Midbrain (tissue), 1 donor: ENCODE measurements at places on chromosomes 11 and 22.

DNA sequence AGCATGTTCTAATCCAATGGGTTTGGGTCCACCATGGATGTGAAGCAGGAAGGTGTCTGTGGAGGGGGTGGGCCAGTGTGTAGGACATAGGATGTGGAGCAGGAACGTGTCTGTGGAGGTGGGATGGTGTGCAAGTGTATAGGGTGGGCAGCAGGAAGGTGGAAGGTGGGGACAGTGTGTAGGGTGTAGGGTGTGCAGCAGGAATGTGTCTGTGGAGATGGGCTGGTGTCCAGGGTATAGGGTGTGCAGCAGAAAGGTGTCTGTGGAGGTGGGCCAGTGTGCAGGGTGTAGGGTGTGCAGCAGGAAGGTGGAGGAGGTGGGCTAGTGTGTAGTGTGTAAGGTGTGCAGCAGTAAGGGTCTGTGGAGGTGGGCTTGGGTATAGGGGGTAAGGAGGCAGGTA lies 1068.0 kb downstream of the NTM start:
- no peak for DNase-seq

DNA sequence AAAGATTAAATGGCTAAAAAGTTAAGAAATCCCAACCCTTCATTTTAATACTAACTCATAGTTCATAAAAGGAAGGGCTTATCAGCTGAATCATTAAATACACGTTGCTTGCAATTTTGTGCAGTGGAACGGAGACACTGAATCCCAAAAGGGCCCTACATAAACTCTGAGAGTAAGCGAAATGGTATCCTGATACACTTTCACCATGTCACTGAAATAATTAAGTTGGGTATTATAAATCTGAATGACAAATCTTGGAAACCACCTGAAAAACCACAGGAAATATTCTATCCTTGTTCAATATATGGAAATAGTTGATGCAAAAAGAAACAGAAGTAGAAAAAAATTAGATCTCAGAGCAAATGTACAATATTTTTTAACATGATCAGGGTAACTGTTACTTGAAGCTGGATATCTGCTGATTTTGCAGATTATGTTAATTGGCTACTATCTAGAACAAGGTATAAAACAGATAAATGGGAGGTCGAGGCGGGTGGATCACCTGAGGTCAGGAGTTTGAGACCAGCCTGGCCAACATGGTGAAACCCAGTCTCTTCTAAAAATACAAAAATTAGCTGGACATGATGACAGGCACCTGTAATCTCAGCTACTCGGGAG lies 55.1 kb downstream of the MAML2 start:
- DNase-seq, result no peak

DNA sequence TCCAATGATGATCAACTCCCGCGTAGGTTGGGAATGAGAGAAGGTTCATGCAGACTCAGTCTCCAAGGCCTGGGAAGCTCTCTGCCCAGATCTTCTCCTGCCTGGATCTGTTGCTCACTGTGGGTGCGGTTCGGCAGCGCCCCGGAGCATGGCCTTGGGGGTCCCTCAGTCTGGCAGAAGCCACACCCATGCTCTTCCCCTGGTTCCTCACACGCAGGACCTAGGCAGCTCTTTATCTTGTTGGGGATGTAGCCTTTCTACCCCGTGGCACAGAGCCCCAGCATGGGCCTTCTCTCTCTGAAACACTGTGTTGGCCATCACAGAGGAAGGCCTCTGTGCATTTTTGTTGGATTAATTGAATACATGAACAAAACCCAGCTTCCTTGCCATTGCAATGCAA lies 1461.6 kb downstream of the BRD1 start:
- no peak for DNase-seq

DNA sequence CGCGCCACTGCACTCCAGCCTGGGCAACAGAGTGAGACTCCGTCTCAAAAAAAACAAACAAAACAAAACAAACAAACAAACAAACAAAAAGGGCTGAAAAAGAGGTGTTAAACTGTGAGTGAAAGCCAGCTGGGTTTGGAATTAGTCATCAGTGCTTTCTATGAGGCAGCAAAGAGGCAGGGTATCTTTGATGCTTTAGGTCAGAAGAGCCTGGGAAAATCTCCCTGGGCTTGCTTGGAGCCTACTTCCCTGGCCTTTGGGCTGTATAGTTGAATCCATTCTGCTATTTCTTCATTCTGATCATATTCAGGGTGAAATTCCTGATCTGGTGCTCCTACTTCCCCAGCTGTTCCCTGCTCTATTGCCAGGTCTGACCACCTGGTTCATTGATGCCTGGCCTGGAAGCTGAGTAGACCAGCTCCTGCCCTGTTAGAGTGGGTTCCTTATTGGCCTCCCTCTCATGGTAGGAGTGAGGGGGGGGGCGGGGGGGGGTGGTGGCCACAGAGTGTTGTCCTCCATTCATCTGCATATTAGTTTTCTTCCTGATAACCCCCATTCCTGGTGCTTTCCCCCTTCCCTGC lies 65.6 kb downstream of the INSC start:
- DNase-seq, result no peak

DNA sequence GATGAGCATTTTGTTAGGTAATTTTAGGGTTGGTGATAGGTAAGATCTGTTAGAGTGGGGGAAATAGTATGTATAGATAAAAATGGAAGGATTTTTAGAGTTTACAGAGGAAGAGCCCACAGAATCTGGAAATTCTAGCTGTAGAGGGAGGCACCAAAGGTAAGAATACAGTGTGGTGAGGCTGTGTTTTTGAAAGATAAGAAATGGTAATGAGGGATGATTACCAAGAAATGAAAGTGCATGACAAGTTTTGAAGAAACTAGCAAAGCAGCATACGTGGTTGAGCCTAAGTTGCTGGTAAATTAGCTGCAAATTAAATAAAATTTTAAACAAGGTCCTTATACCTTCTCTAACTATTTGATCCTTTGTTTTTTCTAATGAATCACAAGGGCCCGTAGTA lies 14.6 kb upstream of the RASSF10 start:
- no peak for DNase-seq

GRCh38 chr11:87076260-87076783 lies 38.6 kb downstream of the TMEM135 start:
- DNase-seq, result no peak

DNA sequence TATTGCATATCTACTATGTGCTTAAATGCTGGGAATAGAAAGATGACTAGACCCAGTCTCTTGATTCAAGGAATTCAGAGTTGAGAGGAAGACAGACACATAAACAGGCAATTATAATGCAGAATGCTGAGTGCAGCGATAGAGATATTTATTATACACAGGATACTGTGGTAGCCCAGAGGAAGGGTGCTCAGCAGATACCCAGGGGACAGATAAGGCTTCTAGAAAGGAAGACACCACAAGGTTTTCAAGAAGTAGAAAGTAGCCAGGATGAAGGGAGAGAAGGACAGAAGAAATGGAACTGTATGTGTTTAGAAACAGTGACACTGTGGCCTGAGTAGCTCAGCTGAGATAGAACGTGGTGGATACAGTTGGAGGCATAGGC lies 79.4 kb upstream of the NNMT start:
- no peak for DNase-seq

GRCh38 chr11:14331476-14332136 lies 27.4 kb downstream of the RRAS2 start:
- DNase-seq, result no peak

- no peak for DNase-seq
Measured at GRCh38 chr22:47196881-47197772, 434.7 kb downstream of the TBC1D22A start.

- DNase-seq, result peak; percentile 31
Measured at GRCh38 chr11:16603890-16604793, 134.3 kb upstream of the C11orf58 start.

DNA sequence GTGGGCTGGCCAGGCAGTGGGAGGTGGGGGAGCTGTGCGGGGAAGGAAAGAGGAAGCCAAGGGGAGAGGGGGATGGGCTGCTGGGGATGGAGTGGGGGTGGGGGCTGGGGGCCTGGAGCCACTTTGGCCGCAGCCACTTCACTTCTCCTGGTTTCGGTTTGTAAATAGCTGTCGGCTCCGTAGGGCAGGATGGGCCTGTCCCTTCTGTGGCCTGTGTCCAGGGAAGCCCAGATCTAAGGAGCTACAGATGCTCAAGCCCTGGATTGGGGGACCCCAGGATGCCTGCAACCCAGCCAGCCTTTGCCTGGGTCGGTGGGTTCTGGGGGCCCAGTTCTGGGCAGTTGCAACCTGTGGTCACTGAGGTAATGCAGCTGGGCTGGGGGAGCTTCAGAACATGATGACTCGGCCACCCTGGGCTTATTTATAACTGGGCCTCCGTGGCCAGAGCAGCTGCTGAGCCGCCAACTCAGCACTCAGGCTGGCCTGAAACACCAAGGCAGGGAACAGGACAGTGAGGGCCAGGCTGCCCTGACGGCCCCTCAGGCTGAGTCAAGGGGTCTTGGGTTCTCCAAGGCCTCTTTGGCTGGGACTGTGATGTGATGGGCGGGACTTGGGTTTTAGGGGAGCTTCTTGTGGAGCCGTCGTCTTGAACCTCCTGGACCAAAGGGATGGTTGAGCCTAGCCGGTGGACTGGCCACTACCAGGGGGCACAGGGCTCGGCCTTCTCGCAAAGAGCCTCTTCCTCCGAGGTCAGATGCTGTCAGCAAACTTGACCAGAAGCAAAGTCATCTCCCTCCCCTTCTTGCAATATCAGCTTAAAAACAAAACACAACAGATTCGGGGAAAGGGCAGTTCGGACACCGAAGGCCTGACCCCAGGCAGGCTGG lies 15.0 kb upstream of the SLC39A13 start:
- no peak for DNase-seq

DNA sequence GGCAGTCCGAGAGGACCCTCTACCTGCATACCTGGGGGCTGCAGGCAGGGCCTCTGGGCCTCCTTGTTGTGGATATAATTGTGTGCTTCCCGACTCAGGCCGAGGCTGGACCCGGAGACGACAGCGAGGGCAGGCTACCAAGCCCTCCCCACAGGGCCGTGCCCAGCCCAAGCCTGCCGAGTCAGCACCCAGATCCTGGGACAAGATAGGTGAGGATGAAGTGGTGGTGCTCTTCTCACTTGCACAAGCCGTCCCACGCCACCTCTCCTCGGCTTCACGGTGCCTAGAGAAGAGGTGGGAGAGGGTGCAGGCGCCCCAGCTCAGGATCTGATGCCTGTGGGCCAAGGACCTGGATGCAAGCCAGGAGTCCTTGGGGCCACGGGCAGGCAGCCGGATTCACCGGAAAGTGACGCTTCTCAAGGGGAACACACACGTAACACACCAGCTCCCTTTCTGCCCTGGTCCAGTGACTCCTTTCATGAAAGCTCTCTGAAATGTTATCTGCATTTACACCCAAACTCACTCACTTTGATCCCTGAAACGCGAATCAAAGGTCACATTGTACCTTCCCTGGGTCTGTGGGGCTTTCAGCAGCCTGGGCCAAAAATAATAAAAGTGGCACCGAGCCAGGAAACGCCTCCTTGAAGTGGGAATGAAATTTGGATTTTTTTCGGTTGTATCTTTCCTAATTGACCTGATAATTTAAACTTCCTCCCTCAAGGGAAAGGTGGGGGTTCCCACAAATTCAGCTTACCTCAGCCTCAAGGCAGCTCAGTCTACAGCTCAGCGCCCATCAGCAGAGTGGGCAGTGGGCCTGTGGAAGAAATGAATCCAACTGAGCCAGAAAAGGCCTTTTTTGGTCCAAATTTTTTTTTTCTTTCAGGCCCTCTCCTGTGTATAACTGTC lies 1.1 kb upstream of the GNB1L start:
- no peak for DNase-seq

DNA sequence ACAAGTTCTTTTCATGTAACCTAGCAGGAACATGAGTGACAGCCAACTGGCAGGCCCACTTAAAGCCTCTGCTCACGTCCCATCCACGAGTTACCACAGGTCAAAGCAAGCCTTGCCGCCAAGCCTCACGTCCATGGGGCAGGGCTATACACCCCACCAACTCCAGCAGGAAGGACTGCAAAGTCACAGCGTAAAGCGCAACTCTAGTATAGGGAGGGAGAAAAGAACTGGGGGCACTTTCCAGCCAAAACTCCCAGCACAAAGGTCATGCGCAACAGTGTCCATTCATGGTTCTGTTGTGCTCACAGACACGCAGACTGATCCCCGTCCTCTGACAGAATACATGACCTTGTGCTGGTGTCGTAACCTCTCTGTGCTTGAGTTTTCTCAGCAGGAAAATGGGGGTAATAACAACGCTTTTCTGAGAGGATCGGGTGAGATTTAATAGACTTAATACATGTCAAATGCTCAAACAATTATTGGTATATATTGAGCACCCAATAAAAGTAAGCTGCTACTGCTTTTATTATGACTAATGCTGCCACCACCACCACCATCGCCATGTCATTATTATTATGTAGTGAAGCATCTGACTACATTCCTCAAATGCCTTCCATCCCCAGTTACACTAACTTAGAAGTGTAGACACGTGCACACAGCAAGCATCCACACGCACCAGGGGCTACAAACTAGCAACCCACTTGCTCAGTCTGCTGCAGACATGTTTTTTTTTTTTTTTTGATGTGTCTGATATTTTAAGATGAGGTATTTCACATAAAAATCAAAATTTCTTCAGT lies 104.4 kb upstream of the PARVA start:
- no peak for DNase-seq

DNA sequence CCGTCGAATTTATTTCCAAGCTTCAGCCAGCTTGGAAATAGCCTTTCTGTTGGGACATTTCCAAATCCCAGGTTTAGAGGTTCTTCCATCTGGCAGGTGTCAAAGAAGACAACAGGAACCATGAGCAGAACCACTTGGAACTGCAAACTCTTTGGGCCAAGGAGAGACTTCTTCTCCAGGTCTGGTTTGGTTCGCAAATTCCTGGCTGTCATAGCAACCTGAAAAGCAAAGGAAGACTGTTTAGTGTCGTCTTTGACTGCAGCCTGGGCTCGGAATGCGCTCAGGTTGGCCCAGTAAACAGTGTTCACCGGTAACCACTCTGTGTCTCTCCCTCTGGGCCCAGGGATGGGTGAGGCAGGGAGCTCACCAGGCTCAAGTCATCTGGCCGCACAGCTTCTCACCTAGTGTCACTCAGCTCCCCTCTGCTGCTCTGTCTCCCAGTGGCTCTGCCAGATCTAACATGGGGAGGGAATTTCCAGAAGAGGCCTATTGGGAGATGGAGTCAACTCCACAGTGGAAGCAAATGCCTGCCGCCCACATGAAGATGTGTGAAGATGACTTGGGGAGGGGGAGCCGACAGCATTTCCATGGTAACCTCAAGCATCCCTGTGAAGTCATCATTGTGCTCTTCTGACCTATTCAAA lies 11.9 kb upstream of the CLMP start:
- no peak for DNase-seq

GRCh38 chr11:96062134-96062533 lies 138.2 kb upstream of the MTMR2 start:
- DNase-seq, result no peak

DNA sequence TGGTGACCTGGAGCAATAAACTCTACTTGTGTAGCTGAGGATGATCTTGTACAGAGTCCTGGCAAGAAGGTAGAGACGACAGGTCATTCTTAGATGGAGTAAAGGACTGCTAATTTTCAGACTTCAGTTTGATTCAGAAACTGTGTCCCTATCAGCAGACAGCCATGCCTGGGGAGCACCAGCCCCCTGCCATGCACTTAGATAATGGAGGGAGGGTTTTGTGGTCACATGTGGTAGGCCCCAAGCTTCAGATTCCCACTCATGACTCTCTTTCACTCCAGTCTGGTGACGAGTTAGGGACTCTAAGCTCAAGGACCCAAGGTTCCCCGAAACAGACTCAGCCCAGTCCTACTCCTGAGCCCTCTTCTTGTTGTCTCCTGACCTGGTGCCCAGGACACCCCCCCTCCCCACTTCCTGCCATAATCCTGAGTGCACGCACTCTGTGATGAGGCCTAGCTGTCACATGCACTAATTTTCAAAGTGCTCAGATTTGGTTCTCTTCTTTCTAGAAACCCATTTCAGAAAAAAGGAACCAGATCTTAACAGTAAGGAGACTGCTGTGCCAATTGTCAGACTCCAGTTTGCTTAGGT lies 10.2 kb upstream of the AMPD3 start:
- no peak for DNase-seq

GRCh38 chr22:38316364-38317121 lies 690 bp downstream of the CSNK1E start:
- peak; percentile 87 for DNase-seq
